NCI-H345 (cell line): ENCODE measurements at places on chromosomes 2 and 18.

DNA sequence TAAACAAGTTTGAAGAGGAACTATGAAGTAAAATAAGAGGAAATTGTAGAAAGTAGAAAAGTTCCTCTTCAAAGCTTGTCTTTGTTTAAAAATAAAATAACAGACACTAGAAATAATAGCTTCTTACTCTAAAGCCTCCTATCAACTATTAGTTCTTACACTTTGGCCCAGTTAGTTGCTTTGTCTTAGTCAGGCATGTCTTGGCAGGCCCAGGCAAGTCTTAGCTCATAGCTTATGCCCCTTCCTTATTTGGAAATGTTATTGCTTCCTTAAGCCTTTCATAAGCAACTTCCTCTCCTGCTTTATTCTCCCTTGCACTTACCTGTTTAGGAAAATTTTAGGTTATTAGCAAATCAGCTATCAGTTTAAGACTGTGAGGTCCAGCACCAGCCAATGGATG is 950.6 kb upstream of the LRATD1 start:
- no peak for DNase-seq

DNA sequence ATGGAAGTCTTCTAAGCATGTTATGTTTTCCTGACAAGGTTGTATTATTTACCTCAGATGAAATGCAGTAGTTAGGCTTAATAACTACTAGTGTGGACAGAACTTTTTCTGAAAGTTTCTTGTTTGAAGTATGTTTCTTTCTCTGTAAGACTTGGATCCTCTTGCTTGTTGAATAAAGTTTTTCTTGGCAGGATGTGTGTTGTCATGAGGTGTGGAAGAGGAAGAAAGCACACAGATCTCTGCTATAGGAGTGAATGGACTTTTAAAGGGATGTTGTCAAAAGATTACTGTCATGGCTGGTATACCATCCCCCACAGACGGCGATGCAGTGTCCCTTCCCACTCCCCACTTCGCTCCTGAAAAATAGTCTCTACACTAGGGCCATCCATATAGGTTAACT is 2.6 kb downstream of the CAB39 start:
- DNase-seq, result no peak

GRCh38 chr2:232075080-232075479 is 113.6 kb downstream of the DIS3L2 start:
- DNase-seq, result no peak

GRCh38 chr2:235049719-235050118 is 97.9 kb downstream of the SH3BP4 start:
- DNase-seq, result no peak

DNA sequence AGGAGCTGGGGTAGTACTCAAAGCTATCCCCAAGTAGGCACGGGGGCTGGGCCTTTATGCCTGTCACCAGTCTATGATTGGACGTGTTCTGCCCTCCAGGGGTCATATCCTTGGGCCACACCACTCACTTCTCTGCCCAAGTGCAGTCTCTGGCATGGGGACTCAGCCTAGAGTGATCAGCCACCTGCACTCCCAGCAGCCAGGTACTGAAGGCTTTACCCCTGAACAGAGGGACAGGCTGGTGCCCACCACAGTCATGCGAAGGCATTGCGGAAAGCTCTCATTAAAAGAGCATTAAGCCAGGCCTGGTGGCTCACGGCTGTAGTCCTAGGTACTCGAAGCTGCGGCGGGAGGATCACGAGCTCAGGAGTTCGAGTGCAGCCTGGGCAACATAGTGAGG is 199.4 kb downstream of the AGAP1 start:
- no peak for DNase-seq

- no peak for DNase-seq
These were observed 35.8 kb downstream of the PRELID3A start for GRCh38 chr18:12443551-12443950.

DNA sequence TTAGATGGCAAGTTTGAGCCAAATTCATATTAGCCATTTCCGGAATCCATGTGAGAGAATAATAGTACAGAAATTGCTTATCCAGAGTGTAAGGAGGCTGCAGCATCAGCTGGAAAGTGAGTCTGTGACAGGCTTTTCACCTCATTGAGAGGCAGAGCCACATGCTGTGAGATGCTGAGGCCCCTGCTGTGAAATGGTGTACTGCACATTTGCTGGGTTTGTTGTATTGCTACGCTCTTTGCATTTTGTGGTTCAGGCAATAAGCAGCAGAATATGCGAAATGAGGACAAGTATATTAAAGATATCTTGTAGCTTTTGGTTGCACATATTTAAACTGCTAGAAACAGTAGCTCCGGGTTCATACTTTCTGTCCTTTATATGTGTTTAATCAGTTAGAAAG is 37.0 kb downstream of the NABP1 start:
- peak; percentile 88 for DNase-seq

GRCh38 chr2:119694845-119695521 is 16.0 kb downstream of the TMEM177 start:
- peak; percentile 53 for DNase-seq

DNA sequence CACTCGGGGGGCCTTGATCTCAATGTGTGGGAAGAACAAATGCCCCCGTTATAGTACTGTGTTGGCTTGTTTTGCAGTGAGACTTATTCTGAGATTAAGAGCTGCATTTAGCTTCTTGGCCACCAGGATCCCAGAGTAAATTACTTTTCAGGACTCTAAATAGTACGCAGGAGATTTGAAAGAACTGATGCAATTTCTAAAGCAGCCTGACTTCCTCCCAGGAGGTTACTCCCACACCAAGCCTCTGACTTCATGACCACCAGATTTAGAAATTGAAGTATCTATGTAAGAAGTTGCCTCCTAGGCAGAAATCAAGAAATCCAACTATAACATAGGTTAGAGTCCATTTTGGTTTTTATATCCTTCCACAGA is 67.0 kb downstream of the FEZ2 start:
- no peak for DNase-seq

DNA sequence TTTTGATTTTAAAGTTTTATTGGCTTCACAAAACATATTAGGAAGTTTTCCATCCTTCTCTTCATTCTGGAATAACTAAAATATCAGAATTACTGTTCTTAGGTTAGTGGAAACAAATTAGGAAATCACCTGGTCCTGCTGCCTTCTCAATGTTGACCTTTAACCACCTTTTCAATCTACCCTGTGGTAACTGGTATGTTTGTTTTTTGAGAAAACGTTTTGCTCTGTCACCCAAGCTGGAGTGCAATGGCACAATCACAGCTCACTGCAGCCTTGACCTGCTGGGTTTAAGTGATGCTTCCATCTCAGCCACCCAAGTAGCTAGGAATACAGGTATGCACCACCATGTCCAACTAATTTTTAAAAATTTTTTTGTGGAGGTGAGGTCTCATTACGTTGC is 28.4 kb downstream of the ACYP2 start:
- no peak for DNase-seq

DNA sequence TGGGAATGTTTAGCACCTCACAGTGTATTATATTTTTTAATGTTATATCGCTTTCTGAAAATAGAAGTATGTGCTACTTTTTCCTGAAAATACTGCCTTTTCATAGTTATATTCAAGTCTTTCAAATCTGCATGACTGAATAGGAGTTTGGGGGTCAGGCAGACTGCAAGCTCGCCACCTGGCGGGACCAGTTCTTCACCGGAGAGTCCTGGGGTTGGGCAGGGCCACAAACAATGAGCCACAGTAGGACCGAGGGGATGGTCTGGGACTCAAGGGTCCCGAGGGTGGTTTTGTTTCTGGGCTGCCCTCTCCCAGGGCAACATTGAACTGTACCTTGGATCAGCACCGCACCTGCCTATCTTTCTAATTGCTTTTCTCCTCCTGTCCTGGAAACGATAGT is 70.6 kb downstream of the VWA3B start:
- no peak for DNase-seq

GRCh38 chr2:71944183-71944550 is 203.5 kb downstream of the CYP26B1 start:
- DNase-seq, result no peak

- DNase-seq, result no peak
These were observed 374.6 kb upstream of the LRATD1 start for GRCh38 chr2:14257801-14258507.

DNA sequence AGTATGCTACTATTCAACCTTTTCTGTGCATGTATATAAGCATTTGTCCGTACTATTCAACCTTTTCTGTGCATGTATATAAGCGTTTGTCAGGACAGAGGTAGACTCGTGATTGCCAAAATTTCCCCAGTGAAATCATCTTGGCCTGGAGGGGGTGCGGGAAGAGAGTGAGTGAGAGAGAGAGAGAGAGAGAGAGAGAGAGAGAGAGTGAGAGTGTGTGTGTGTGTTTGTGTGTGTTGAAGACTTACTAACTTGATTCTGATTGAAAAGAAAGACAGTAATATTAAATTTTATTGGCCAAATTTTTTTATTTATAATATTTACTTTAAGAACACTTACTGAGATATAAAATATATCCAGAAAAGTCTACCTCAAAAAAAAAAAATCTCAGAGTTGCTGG is 19.1 kb downstream of the FAM117B start:
- no peak for DNase-seq

DNA sequence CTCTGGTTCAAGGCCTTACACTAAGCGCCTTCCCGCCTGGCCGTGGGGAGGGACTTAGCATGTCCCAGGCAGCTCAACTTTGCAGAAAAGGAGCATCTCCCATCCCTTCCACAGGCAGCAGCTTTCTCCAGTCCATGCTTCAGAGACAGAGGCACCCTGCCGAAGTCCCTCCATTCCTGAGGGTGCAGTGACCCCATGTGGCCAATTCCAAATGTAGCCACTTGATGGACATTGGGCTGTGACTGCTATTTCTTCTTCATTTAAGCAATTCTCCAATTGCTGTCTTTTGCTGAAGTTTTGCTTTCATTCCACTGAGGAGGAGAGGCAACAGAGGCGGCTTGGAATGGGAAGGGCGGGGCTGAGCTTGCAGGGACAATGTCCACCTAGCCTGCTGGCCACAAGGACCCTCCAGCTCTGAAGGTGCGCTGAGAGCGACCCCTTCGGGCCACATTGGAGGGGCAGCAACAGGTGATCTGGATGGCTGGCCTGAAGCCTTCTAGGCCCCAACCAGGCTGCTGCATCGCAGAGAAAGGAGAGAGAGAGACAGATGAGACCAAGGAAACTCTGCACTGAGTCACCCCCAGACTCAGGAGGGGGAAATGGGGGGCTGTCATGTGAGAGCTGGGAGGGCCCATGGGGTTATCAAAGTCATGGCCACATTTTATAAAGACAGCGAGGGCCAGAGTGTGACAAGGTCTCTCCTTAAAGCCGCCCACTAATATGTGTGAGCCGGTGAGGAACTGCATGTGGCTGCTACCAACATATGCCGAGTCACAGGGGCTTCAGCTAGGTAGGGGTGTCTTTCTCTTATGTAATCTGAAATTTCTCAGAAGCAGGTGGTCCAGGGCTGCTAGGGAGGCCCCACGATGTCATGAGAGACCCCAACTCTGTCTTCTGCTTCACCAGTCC is 61.3 kb downstream of the LONRF2 start:
- DNase-seq, result peak; percentile 71

DNA sequence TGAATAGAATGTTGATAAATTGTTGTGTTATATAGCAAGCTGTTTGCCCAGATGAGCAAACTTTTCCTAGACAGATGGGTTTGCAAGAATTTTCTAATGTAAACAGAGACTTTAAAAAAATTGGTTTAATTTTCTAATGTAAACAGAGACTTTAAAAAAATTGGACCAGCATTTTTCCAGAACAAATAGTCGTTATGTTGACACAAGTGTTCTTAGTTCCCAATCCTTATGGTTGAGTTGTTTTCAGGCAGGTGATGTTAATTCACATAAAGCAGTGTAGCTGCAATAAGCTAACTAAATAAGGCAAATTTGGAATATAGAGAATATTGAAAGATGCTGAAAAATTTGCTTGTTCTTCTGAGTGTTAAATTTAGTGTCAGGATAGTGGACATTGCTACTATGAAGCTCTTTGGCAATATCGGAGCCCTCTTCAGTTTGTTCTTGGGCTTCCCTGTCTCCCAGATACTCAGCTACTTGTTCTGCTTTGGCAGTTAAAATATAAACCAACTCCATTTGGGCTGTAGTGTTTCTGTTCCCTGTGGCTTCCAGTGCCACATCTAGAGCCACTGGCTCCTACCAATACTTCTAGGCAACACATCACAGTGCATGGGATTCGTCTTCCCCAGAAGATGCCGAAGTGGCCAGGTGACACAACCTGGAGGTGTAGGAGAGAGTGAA is 105.7 kb downstream of the DYNAP start:
- no peak for DNase-seq

- DNase-seq, result no peak
These were observed 23.0 kb downstream of the CD302 start for GRCh38 chr2:159775021-159775420.

DNA sequence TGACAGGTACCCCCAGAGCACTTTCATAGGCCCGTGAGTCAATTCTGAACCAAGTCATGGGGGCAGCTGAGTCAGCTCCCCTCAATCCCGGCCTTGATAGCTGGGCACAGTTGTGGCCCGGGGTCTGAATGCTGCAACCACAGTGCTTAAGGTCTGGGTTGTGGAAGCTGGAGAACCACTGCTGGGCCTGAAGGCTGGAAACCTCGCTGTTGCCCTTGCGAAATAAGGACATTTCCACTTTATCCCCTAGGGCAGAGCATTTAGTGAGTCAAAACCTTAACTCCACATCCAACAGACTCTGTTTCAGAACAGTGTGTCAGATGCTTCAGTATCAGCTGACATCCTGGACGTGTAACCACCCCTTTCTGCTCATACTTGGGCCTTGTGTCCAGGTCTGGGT is 58.6 kb downstream of the SP110 start:
- DNase-seq, result no peak

DNA sequence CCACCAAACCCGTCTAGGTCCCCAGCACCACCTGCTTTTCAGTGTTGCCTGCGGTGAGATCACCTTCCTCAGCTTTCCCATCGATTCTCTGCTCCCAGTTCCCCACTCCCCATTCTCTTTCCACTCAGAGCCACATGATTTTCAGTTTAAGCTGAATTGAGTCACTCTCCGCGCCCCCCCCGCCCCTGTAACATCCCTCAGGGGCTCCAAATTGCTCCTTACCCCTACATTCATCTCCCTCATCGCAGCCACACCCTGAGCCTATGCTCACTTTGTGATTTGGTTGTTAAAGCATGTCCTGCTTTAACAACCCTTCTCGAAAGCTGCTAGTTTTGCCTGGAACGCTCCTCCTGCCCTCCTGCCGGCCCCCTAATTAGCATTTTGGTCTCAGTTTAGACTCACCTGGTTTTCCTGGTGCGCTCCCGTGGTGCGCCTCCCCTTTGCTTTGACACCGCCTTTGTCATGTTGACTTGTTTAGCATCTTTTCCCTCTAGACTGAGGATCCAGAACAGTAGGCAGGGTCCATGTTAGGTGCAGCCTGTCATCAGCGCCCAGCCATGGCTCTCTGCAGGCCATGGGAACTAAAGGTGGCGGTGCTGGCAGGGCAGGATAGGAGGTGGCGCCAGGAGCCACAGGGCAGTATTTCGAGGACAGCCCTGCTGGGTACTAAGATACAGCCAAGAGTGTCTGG is 60.8 kb downstream of the ST3GAL5 start:
- no peak for DNase-seq
